ENCODE measurements at places on chromosomes 3 and 15. TPM values are rescaled to one million over a fixed set of nuclear protein-coding genes. Genes with fewer than 3 reads are reported as not detected.

DNA sequence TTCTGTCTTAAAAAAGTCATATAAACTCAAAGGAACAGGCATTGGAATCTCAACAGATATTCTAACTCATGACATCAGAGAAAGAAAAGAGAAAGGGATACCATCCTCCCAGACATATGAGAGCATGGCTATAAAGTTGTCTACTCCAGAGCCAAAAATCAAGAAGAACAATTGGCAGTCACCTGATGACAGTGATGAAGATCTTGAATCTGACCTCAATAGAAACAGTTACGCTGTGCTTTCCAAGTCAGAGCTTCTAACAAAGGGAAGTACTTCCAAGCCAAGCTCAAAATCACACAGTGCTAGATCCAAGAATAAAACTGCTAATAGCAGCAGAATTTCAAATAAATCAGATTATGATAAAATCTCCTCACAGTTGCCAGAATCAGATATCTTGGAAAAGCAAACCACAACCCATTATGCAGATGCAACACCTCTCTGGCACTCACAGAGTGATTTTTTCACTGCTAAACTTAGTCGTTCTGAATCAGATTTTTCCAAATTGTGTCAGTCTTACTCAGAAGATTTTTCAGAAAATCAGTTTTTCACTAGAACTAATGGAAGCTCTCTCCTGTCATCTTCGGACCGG is 35.9 kb downstream of the UNC13C start:
- no peak overlapping the region for H3K4me3 ChIP-seq
- H3K27ac ChIP-seq: no peak overlapping the region
- H3K4me1 ChIP-seq: no peaks in the 10 kb centered on the region
- H3K36me3 ChIP-seq: no peaks in the 10 kb centered on the region
- no peaks in the 10 kb centered on the region for H3K27me3 ChIP-seq
- DNase-seq: no peak

Gene TRPM1
- not detected for total RNA-seq

Gene XCR1
- total RNA-seq: not detected

Gene NEDD4
- 13.7 TPM for total RNA-seq

- peak overlapping the region; percentile 29 for H3K27ac ChIP-seq
- peak; percentile 35 for DNase-seq
- H3K36me3 ChIP-seq: no peaks in the 10 kb centered on the region
- peak overlapping the region; percentile 25 for H3K4me3 ChIP-seq
- H3K4me1 ChIP-seq: peaks cover 31% of the 10 kb centered on the region
Measured at GRCh38 chr15:59329570-59330350, 42.9 kb downstream of the MYO1E start.

DNA sequence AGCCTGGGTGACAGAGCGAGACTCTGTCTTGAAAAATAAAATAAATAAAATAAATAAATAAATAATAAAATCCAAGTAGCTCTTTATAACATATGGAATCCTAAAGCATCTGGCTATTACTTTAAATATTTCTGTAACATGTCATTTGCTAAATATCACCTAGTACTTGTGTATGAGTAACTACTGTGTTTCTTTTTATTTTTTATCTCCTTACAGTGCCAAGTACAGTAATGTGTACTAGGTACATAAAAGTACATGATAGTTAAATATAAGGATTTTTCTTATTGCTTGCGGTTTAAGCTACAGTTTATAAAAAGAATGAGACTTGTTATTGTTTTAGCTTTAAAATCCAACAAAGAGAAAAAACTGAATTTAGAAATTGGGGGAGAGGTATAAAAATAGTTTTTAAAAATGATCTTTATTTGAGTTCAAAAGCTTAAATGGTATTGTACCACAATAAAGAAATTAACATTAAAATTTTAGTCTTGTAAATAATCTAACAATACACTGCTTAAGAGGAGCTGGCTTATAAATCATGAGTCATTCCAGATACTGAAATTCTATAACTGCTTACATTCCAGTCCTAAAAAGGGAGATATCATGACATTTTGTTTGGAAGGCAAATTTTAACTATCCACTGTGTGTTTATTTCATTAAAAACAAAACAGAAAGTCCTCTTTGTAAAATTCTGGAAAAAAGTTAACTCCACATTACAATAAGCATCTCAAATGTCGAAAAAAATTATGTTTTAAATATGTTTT is 73.1 kb downstream of the FGF7 start:
- H3K4me1 ChIP-seq: no peaks in the 10 kb centered on the region
- no peaks in the 10 kb centered on the region for H3K36me3 ChIP-seq
- H3K4me3 ChIP-seq: no peak overlapping the region

- H3K27ac ChIP-seq: no peak overlapping the region
- H3K27me3 ChIP-seq: peaks cover 52% of the 10 kb centered on the region
- no peak for DNase-seq
- no peak overlapping the region for H3K4me3 ChIP-seq
- no peaks in the 10 kb centered on the region for H3K36me3 ChIP-seq
Measured at GRCh38 chr3:193502871-193503270, 51.8 kb downstream of the ATP13A4 start.

DNA sequence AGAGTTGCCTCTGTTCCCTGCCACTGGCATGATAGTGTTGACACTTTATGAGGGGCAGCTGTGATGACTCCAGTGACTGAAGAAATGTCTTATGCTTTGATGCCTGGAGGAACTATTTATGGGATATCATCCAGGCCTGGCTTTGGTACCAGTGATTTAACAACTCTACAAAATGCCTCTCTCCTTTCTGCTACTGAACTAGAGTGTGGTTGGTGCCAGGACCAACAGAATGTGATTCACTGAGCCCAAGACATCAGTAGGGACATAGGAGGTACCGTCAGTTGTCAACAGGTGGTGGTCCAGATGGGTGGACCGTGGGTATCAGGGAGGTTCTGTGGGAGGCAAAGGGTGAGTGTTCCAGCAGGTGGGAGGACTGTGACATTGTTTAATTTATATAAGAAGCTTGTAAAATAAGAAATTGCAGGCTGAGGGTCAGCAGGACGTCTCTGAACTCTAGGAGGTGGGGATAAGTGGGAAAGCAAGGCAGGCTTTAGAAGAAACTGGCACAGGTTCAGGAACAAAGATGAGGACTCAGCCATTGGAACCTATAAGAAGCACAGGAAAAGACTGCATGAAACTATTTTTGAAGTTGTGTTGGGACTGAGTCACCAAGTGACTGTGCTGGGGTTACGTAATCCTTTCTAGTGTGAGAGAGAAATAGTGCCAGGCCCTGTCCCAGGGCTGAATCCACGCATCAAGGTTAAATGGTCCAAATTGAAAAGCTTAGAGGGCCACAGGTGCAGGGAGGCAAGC is 28.5 kb upstream of the SLC7A14 start:
- no peak overlapping the region for H3K4me3 ChIP-seq
- H3K27ac ChIP-seq: no peak overlapping the region
- peaks cover 6% of the 10 kb centered on the region for H3K4me1 ChIP-seq
- H3K27me3 ChIP-seq: no peaks in the 10 kb centered on the region
- peak; percentile 6 for DNase-seq

DNA sequence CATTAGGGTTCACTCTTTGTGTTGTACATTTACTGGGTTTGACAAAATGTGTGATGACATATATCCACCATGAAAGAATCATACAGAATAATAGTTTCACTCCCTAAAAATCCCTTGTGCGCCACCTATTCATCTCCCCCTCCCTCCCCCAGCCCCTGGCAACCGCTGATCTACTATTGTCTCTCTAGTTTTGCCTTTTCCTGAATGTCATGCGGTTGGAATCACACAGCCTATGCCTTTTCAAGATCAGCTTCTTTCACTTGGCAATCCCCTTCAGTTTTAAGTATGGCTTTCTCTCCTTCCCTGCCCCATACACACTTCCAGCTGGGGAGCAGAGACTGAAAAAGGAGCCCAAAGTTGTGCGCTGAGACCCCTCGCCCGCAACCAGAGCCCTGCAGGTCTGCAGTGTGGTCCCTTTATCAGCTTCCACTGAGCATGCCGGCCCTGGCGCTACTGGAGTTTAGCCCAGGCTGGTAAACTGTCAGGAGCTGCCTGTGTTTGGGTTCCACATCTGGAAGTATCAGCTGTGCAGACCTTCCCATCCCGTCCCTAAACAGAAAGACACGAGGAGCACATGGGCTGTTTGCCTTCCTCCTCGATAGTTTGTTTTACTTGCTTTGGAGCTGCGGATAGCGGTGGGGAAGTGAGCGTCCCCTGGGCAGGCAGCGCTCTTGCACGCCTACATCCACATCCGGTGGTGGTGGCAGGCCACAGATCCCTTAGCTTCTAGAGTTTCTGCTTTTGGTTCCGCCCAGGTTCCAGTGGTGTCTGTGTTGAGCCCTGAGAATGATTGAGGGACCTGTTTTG is 12.3 kb downstream of the BOC start:
- H3K27me3 ChIP-seq: no peaks in the 10 kb centered on the region
- no peak overlapping the region for H3K27ac ChIP-seq
- no peak overlapping the region for H3K4me3 ChIP-seq
- no peak for DNase-seq
- H3K36me3 ChIP-seq: no peaks in the 10 kb centered on the region

Gene OR5K2
- not detected for total RNA-seq

- H3K4me1 ChIP-seq: no peaks in the 10 kb centered on the region
- no peak overlapping the region for H3K4me3 ChIP-seq
- H3K27me3 ChIP-seq: no peaks in the 10 kb centered on the region
- no peak for DNase-seq
- H3K36me3 ChIP-seq: no peaks in the 10 kb centered on the region
- no peak overlapping the region for H3K27ac ChIP-seq
Measured at GRCh38 chr3:89368846-89369245, 261.4 kb downstream of the EPHA3 start.

- no peak for DNase-seq
- no peak overlapping the region for H3K27ac ChIP-seq
- H3K36me3 ChIP-seq: no peaks in the 10 kb centered on the region
- no peaks in the 10 kb centered on the region for H3K27me3 ChIP-seq
- H3K4me1 ChIP-seq: no peaks in the 10 kb centered on the region
Measured at GRCh38 chr3:6089780-6090179, 771.1 kb upstream of the GRM7 start.

GRCh38 chr3:76352051-76352450 is 566.7 kb upstream of the ZNF717 start:
- H3K4me1 ChIP-seq: no peaks in the 10 kb centered on the region
- H3K27me3 ChIP-seq: no peaks in the 10 kb centered on the region
- DNase-seq: no peak
- H3K27ac ChIP-seq: no peak overlapping the region
- H3K4me3 ChIP-seq: no peak overlapping the region
- no peaks in the 10 kb centered on the region for H3K36me3 ChIP-seq
